NCI-H524 (cell line): ENCODE measurements at places on chromosomes 1 and 21.
A peak's percentile ranks its signal among the peaks of the same experiment; 100 is the strongest.

DNA sequence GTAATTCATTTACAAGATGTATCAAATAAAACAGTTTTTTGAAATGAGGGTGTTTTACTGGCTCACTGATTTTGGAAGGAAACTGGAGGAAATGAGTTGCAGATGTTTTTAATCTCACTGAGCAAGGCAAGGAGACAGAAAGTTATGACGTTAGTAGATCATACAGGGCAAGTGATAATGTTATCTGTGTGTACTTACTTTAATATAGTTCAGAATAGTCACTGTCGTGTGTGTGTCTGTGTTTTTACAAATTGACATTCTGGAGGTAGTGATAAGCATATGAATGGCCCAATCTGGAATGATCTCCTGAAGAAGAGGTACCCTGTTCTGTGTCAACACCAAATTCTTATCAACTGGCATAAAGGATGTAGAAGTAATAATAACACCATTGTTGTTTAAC is 1.9 kb upstream of the GBP4 start:
- DNase-seq = no peak

- DNase-seq = no peak
Observed at GRCh38 chr1:147444381-147444780, 96.9 kb upstream of the BCL9 start.

GRCh38 chr1:104780470-104781078 is 1030.9 kb downstream of the AMY1C start:
- peak; percentile 49 for DNase-seq

DNA sequence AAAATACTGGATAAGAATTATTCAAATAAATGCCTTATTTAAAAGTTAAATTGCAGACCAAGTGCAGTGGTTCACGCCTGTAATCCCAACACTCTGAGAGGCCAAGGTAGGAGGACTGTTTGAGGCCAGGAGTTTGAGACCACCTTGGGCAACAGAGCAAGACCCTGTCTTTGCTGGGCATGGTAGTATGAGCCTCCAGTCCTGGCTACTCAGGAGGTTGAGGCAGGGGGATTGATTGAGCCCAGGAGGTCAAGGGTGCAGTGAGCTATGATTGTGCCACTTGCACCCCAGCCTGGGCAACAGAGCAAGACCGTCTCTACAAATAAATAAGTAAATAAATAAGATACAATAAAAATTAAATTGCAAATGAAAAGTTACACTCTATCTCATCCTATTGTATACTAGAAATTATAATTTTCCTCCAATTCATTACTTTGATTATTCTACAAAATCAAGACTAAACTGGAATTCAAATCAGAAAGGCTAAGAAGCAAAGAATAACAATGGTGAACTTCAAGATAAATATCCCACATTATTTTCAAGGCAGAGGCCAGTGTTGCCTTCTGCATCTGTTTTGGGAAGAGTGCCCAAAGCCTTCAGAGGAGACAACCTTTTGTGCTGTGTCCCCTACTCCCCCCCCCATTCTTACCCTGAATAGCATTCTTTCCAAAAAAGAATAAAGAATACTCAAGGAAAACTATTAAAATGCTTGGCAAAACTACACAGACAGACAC is 73.3 kb upstream of the IRF2BP2 start:
- no peak for DNase-seq

- no peak for DNase-seq
Observed at GRCh38 chr1:226965581-226966440, 25.7 kb downstream of the COQ8A start.

GRCh38 chr1:56429288-56429687 is 150.1 kb downstream of the PLPP3 start:
- peak; percentile 98 for DNase-seq

- DNase-seq = peak; percentile 73
Observed at GRCh38 chr1:1437033-1437903, 1.8 kb downstream of the VWA1 start.

DNA sequence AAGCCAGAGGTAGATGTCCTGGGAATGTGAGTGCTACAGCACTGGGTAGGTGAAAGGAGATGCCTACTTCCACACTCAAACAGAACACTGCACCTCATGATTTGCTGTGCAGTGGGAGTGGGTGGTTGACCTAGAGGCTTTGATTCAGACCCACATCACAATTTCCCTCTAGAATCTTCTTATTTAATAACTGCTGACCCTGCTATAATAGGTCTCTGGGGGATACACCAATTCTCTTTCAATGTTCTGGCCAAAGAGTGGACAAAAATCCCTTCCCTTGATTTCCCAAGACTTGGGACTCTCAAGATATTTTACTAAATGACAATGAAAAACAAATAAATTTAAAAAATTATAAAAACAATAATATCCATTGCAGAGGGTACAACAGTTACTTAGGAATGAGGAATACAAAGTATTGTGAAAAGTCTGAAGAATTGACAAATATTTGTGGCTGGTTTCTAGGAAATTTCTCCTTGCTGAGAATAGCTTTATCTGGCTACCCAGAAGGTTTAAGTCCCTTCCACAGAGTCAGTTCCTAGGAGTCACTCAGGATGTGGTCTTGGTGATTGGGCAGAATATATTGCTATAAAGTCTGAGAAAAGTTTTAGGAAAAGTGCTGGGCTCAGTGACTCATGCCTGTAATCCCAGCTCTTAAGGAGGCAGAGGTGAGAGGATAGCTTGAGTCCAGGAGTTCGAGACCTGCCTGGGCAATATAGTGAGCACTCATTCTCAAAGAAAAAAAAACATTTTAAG is 2.4 kb upstream of the FCGR2A start:
- DNase-seq = no peak

DNA sequence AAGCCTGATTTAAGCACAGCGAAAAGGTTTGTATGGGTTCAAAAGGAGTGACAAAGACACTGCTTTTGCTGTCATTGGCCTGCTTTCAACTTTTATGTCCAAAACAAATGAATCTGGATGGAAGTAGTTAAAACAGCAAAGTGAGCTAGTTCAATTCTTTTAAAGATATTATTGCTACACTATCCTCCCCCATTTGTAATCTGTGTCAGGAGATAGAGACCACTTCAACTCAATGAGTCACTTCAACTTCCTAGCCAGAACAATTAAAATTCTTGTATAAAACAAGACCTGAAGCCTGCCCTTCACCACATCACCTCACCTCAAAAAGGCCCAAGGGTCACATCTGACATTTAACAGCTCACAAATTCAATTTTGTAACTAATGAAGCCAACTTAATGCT is 364.1 kb upstream of the LYPLAL1 start:
- no peak for DNase-seq

DNA sequence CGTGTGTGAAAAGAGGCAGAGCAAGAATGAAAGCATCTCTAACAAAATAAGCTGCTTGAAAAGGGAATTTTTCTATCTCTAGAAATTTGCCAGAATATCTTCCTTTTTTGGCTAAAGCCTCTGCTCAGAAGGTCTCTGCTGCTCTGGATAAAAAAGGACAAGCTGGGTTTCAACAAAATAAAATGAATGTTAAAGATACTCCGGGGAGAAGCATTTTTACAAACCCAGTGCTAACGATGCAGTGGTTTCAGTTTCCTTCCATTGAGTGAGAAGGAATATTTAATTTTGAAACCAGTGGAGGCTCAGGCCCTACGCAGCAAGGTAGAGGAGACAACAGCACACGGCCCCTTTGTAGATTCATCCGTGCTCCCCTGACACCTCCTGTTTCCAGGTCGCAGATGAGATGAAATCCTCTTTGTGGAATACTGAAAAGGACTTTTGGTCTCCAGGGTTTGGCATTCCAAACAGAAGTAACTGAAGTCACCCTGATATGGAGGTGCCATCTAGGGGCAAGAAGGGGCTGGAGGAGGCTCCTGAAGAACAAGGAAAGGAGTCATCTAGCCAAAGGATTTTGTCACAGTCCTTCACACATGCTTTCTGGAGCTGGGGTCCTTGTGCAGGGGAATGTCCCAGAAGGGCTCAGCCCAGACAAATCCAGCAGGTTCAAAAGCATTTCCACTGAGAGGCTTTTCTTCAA is 65.7 kb upstream of the SYT6 start:
- peak; percentile 48 for DNase-seq

DNA sequence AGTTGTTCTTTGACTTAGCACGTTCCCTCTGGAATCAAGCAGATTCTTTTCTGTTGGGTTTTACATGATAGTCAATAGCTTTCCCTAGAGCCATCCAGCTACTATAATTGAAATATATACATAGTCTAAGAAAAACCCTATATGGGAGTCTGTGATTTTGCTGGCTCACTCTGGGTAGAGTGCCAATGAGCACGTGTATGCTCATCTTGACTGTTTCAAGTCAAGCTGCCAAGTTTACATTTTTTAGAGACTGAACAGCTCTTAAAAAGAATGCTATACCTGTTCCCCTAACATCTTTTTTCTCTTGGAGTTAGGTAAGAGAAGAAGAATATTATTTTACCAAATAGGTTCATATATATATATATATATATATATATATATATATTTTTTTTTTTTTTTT is 182.8 kb upstream of the NRIP1 start:
- DNase-seq = no peak

DNA sequence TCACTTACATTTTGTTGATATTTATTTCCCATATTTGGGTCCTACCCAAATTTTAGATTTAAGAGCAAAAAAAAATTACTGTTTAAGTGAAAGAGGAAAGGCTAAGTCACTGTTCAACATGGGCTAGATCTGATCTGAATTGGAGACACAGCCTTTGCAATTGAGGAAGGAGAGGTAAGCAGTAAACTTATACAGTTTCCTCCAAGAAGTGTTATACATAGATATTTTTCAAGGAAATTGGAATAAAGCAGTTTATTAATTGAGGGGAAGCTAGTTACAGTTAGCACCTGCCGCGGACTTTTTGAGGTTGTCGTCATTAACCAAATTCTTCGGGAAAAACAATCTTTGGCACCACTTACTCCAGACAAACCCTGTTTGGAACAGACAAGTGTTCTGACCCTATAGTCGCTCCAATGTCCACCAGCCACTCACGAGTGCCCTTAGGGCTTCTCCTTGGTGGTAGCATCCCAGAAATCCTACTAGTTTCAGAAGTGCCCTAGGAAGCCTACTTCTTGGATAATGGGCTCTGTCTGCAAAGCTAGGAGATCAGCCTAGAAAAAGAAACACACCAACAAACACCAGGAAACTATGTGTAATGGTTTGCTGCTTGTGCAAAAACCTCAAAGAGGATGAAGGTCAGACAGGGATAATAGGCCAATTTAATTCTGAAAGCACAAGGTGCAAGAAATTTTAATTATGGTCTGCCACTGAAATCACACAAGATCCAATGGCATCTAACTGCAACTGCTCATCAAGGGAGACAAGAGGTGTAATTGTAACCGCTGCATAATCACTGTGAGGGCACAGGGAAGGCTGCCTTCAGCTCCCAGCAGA is 2.5 kb downstream of the WLS start:
- DNase-seq = peak; percentile 34

GRCh38 chr1:107653765-107654164 is 311.2 kb downstream of the VAV3 start:
- no peak for DNase-seq

DNA sequence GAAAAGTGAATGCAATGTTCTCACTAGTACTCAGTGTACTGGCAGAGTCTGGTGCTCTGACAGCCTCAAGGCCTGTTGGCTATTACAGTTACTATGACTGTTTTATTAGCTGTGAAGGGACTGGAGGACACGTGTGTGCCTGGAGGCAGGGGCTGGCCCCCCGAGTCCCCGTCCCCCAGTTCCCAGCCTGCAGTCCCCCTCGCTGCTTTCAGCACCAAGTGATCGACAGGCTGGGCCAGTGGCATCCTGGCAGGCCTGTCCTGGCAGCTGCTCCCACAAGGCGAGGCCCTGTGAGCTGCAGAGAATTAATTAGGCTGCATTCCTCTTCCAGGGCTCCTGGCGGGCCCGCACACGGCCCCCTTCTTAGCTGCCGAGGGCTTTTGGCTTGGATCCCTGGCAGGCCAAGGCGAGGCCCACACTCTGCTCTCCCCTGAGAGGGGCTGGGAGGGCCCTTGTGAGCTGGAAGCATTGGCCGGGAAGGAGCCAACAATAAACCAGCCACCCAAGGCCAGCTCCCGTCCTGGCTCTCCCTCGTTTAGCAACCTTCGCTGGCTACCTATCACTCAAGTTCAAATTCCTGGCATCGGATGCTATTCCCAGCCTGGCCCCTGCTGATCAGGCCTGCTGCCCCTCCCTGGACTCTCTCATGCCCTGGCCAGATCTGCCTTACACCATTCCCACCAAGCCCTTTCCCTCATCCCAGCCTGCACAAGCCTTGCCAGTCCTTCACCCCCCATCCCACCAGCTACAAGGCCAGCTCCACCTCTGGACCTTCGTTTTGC is 9.8 kb downstream of the EDN2 start:
- DNase-seq = peak; percentile 74

- DNase-seq = peak; percentile 37
Observed at GRCh38 chr1:150464422-150464826, 22.8 kb upstream of the TARS2 start.

GRCh38 chr1:194164755-194165154 is 978.3 kb upstream of the B3GALT2 start:
- DNase-seq = no peak

- peak; percentile 11 for DNase-seq
Observed at GRCh38 chr21:36854391-36854790, 112.1 kb downstream of the HLCS start.
